Astrocyte (in vitro differentiated cells and primary cell): ENCODE measurements at places on chromosomes 2 and 18. TPM values are rescaled to one million over a fixed set of nuclear protein-coding genes. Genes with fewer than 3 reads are reported as not detected.

ALPP gene
- total RNA-seq = 0.32 TPM in 1 of 2 replicates, not detected in the other

ALLC gene
- total RNA-seq = not detected in 2 replicates

KANSL1L gene
- 7.5 and 8.7 TPM in 2 replicates for total RNA-seq

DNA sequence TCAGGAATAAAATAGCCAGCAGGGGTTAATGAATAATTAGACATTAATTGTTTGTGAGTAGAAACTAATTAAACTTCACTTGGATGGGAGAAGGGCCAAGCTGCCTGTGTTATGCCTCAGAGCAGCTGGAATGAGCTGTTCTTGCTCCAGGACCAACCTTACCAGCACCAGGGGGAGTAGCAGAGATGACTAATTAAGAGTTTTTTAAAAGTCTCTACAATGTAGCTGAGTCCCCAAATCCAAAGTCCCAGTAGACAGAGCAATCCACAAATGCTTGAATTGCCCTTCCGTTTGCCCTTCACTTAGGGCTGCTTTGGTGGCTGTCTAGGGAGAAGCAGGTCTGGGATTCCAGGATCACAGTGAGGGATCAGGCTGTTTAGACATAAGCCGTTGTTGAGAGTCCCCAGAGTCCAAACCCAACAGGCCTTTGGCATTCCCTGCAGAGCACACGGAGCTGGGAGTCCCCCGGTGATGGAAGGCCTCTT, 59.4 kb downstream of the RHOB start:
- peak; percentile 59 for DNase-seq
- H3K27ac ChIP-seq = no peak overlapping the region
- no peaks in the 10 kb centered on the region for H3K36me3 ChIP-seq
- H3K4me3 ChIP-seq = no peak overlapping the region
- H3K4me1 ChIP-seq = peaks cover 22% of the 10 kb centered on the region
- no peaks in the 10 kb centered on the region for H3K27me3 ChIP-seq

GRCh38 chr2:20138696-20139095, 86.2 kb downstream of the SDC1 start:
- no peaks in the 10 kb centered on the region for H3K36me3 ChIP-seq
- H3K4me1 ChIP-seq = peaks cover 27% of the 10 kb centered on the region
- H3K27me3 ChIP-seq = peaks cover 2% of the 10 kb centered on the region
- no peak for DNase-seq
- no peak overlapping the region for H3K27ac ChIP-seq

DNA sequence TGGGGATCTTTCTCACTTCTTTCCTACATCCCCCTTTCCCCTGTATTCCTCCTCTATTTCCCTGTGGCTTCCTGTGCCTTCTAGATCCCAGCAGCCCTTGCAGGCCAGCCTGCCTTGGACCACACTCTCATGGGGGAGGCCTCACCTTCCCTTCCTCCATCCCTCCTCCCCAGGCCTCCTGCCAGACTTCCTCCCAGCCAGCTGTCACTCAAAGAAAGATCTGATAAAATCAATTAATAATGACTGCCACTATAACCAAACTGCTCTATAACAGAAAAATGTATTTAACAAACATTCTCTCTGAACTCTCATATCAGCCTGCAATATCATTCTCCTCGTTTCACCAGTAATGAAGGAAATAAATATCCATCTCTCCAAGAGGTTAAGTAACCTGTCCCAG, 144.9 kb upstream of the SIX2 start:
- H3K4me1 ChIP-seq = no peaks in the 10 kb centered on the region
- H3K4me3 ChIP-seq = no peak overlapping the region
- DNase-seq = no peak
- H3K27me3 ChIP-seq = peaks cover 18% of the 10 kb centered on the region
- no peaks in the 10 kb centered on the region for H3K36me3 ChIP-seq
- no peak overlapping the region for H3K27ac ChIP-seq

DNA sequence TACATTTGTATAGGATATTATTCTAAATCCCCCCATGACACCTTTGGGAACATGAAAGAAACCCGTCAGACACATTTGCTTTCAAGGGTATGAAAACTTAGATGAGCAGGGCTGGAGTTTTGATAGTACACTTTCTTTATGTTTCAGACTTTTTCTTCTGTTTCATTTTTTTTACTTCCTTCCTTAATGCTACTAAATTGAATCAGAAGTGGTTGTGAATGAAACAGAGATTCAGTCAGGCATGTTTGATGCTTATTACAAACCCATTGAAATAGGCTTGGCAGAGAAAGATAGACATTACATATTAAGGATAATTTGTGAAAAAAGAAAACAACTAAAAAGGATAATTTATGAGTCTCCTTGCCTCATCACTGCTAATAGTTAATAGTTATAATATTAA, 26.8 kb downstream of the SLC30A6 start:
- H3K4me3 ChIP-seq = no peak overlapping the region
- H3K27me3 ChIP-seq = no peaks in the 10 kb centered on the region
- H3K27ac ChIP-seq = no peak overlapping the region
- H3K4me1 ChIP-seq = peaks cover 3% of the 10 kb centered on the region

DNA sequence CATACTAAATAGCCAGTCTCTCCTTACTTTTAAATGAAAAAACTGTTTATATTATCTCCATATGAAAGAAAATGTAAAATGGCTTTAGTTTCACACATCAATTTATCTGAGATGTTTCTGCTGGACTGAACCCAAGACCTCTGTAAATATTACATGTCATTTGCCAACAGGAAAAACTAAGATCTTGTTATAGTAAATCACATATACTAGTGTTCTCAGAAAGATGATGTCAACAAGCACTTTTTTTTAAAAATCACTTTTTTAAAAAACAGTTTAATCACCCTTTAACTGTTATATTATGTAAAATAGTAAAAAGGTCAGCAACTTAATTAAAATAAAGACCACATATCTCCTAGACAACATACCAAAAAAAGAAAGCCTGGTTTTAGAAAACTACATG, 46.3 kb downstream of the PTPN2 start:
- H3K36me3 ChIP-seq = no peaks in the 10 kb centered on the region
- no peak overlapping the region for H3K4me3 ChIP-seq
- H3K27me3 ChIP-seq = no peaks in the 10 kb centered on the region
- H3K4me1 ChIP-seq = peaks cover 6% of the 10 kb centered on the region
- DNase-seq = peak; percentile 24

DNA sequence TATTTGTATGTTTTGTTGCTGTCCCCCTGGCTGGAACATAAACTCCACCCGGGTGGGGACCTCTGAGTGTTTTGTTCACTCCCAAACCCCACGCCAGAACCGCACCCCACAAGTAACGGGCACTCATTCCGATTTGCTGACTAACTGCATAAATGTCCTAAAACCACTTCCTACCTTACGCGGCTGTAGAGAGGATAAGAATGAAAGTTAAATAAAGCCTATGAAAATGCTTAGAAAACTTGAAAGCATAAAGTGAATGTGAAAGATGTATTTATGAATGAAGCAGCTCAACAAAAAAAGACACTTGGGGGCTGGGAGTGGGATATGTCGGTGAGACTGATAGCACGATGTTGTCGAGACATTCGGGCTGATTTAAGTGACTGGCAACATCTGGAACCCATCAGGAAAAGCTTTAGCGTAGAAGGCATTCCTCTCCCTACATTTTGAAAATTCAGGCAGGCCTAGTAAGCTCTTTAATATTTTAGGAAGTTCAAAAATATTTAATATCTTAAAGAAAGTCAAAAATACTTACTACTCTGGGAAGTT, 206.7 kb downstream of the SH3RF3 start:
- no peaks in the 10 kb centered on the region for H3K27me3 ChIP-seq
- peak overlapping the region; percentile 23 for H3K4me3 ChIP-seq
- H3K36me3 ChIP-seq = no peaks in the 10 kb centered on the region
- H3K4me1 ChIP-seq = peaks cover 55% of the 10 kb centered on the region
- peak; percentile 86 for DNase-seq
